ENCODE measurements at places on chromosomes 6 and 20. TPM values are rescaled to one million over a fixed set of nuclear protein-coding genes. Genes with fewer than 3 reads are reported as not detected.

DNA sequence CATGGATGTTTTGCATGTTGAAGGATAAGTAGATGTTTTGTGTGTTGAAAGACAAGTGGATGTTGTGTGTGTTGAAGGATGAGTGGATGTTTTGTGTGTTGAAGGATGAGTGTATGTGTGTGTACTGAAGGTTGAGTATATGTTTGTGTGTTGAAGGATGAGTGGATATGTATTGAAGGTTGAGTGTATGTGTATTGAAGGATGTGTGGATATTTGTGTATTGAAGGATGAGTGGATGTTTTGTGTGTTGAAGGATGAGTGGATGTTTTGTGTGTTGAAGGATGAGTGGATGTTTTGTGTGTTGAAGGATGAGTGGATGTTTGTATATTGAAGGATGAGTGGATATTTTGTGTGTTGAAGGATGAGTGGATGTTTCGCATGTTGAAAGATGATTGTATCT is 325.0 kb downstream of the CDH4 start:
- no peaks in the 10 kb centered on the region for H3K27me3 ChIP-seq
- no peak for DNase-seq
- H3K36me3 ChIP-seq, result no peaks in the 10 kb centered on the region

DNA sequence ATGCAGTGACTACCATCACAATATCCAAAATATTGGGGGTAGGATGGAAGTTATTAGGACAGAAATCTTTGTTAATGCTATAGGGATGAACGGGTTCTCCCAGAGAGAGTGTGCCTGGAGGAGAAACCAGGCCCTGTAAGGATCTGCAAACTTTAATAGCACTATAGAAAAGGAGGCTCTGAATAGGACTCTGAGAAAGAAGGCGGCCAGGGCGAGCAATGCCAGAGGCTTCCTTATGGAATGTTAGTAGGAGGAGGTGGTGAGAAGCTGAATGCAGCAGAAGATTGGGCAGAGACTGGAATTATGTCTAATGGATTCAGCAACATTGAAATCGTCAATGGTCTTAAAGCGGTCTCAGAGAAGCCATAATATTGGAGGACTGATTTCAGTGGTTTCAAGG is 84.6 kb upstream of the SYNDIG1 start:
- no peak for DNase-seq
- no peak overlapping the region for H3K27ac ChIP-seq
- H3K36me3 ChIP-seq, result no peaks in the 10 kb centered on the region
- H3K27me3 ChIP-seq, result no peaks in the 10 kb centered on the region
- H3K4me1 ChIP-seq, result no peaks in the 10 kb centered on the region
- H3K4me3 ChIP-seq, result no peak overlapping the region

DNA sequence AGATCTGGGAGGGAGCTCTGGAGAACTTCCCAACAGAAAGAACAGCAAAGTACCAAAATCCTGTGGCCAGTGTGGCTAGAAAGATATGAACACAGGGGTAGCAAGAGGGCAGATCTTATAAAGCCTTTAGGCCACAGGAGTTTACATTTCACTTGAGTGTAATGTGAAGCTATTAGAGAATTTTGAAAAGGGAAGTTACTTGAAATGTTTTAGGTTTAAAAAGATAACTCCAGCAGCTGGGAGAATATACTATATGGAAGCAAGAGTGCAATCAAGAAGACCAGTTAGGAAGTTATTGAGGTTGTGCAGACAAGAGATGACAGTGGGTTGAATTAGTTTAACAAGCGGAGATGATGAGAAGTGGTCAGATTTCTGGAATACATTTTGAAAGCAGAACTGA is 7.9 kb downstream of the SUPT3H start:
- no peaks in the 10 kb centered on the region for H3K36me3 ChIP-seq
- H3K27me3 ChIP-seq, result no peaks in the 10 kb centered on the region
- no peak overlapping the region for H3K4me3 ChIP-seq
- H3K4me1 ChIP-seq, result no peaks in the 10 kb centered on the region
- no peak overlapping the region for H3K27ac ChIP-seq
- DNase-seq, result no peak

Gene NRM
- 32.1 TPM for total RNA-seq

GRCh38 chr6:98586163-98586562 is 248.2 kb upstream of the POU3F2 start:
- no peak overlapping the region for H3K4me3 ChIP-seq
- H3K27ac ChIP-seq, result no peak overlapping the region
- no peaks in the 10 kb centered on the region for H3K36me3 ChIP-seq
- no peak for DNase-seq
- no peaks in the 10 kb centered on the region for H3K4me1 ChIP-seq

GRCh38 chr6:18507561-18507960 is 120.4 kb downstream of the RNF144B start:
- H3K4me3 ChIP-seq, result no peak overlapping the region
- DNase-seq, result no peak
- no peaks in the 10 kb centered on the region for H3K36me3 ChIP-seq
- no peak overlapping the region for H3K27ac ChIP-seq
- no peaks in the 10 kb centered on the region for H3K27me3 ChIP-seq

Gene SULF2
- 66.1 TPM for total RNA-seq

Gene MOXD1
- total RNA-seq, result 0.09 TPM

- DNase-seq, result no peak
- H3K27me3 ChIP-seq, result no peaks in the 10 kb centered on the region
- no peaks in the 10 kb centered on the region for H3K36me3 ChIP-seq
- H3K4me1 ChIP-seq, result no peaks in the 10 kb centered on the region
- no peak overlapping the region for H3K4me3 ChIP-seq
Measured at GRCh38 chr6:14517516-14518105, 400.0 kb downstream of the CD83 start.

Gene ZFP57
- not detected for total RNA-seq

DNA sequence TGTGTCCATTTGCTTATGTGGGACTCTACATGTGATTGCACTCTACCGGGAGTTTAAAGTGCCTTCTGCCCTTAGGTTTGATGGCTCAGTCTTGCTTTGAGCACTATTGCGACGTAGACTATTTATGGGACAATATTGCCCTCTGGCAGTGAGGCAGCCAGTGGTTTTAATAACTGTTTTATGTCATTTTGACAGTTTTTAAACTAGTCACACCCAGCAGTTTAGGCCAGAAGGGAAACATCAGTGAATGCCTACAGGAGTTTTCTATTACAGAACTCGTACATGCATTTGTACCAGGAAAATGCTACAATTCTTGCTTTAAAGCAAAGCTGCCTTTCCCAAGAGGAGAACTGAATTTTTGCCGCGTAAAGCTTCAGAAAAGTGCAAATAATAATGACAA is 813.7 kb downstream of the KIF16B start:
- H3K27me3 ChIP-seq, result no peaks in the 10 kb centered on the region
- H3K4me1 ChIP-seq, result no peaks in the 10 kb centered on the region
- no peak overlapping the region for H3K27ac ChIP-seq
- H3K4me3 ChIP-seq, result no peak overlapping the region

Measured in Caco-2 (cell line).